Muscle of leg (tissue), 16 donors: ENCODE measurements at places on chromosomes 11 and 22. TPM values are rescaled to one million over a fixed set of nuclear protein-coding genes. Genes with fewer than 3 reads are reported as not detected.

DNA sequence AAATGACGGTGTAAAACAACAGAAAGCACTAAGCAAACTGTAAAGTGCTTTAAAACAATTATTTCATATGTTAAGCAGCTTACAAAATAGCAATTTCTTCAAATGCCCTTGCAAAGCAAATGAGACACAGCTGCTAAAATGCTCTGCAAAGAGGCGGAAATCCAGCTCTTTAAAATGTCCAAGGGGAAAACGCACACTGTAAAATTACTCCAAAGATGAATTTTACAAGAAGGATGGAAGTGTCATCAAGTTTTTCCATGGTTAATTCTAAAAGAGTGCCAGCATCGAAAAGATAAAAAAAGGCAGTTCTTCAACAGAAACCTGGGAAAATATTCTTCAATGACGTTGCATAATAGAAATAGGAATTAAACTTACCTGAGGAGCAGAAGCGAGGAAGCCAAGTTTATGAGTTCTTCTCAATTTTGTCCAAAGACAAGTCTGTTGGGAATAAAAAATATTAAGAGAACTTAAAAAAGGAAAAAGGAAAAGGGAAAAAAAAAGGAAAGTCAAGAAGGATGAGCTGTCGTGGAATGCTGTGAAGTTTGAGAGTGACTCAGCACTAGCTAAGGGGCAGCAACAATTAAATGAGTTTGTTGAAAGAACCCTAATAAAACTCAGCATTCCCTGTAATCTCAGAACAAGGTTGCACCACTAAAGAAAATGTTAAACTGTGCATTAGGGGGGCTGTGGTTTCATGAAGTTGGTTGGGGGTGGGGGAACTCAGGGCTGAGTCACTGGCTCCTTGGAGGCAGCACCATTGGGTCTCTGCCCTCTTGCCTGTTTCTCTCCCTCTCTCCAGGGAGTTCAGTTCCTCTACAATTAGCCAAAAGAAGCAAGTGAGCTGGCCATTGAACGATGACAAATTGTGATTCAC, 64.2 kb upstream of the BLID start:
- H3K27me3 ChIP-seq: no peaks in the 10 kb centered on the region
- no peaks in the 10 kb centered on the region for H3K36me3 ChIP-seq
- peak; percentile 88 for DNase-seq
- H3K4me3 ChIP-seq: no peak overlapping the region

GRCh38 chr11:71240865-71241691, 11.3 kb downstream of the SHANK2 start:
- no peaks in the 10 kb centered on the region for H3K36me3 ChIP-seq
- H3K4me3 ChIP-seq: no peak overlapping the region
- peak; percentile 43 for DNase-seq
- H3K27me3 ChIP-seq: peaks cover 19% of the 10 kb centered on the region

DNA sequence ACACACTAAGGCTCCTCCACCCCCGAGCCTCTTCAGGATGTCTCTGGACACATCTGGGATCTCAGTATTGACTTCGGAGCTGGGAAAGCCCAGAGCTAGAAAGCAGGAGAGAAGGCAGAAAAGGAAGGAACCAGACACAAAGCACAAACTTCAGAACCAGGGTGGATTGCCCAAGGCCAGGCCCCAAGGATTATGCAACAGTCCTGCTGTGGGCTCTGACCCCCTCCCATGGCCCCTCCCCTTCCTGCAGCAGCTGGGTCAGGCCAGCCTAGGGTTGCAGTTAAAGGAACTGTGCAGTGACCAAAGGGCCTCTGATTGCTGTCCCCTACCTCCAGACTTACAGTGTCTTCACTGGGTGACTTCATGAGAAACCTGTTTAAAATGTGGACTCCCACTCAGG, 5.3 kb downstream of the KCNE3 start:
- H3K4me3 ChIP-seq: peak overlapping the region; percentile 16
- peak overlapping the region; percentile 42 for H3K27ac ChIP-seq
- DNase-seq: peak; percentile 73
- H3K36me3 ChIP-seq: no peaks in the 10 kb centered on the region
- H3K4me1 ChIP-seq: peaks cover 3% of the 10 kb centered on the region
- peaks cover 5% of the 10 kb centered on the region for H3K27me3 ChIP-seq

GRCh38 chr22:31652911-31653684, 8.9 kb downstream of the PISD start:
- peaks cover 22% of the 10 kb centered on the region for H3K36me3 ChIP-seq
- H3K4me1 ChIP-seq: no peaks in the 10 kb centered on the region
- no peak overlapping the region for H3K4me3 ChIP-seq
- no peak for DNase-seq

DNA sequence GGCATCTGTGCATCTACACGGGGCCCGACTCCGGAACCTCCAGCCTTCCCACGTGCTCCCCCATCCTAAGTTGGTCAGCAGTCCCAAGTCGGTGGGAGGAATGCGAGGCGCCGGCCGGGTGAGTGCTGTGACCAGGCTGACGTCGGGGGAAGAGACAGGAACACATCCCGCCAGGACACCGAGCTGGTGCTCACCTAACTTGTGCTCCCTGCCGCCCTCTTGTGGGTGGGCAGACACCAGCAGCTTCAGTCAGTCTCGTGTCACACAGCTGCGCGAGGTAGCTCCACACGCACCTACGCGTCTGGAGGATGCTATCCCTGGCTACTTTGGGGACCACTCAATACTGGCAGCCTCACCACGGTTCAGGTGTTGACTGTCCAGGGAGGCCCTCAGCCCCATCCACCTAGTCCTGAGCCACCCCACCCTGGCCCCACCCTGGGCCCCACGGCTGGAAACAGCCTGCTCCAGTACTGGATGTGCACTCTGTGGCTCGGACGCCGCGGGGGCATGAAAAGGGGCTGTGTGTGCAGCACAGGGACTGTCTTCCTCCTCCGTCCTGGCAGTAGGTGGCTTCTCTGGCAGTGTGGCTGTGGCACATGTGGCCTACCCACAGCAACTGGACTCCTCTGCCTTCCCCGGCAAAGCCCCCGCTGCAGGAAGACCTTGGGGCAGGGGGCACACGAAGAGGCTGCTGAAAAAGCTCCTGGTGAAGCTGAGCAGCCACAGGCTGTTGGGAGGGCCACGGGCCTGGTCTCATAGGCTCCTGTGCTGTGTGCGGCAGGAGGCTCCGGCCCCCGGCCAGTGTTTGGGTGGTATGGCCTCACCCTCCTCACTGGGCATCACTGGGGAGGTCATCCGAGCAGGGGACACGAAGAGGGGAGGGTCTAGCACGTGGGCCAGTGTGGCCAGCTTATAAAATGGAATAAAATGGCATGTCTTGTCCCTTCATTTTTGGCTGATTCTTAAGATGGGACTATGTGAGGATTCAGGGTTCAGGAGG, 11.2 kb upstream of the BID start:
- DNase-seq: no peak
- H3K27ac ChIP-seq: no peak overlapping the region
- H3K27me3 ChIP-seq: no peaks in the 10 kb centered on the region
- no peak overlapping the region for H3K4me3 ChIP-seq

- peaks cover 3% of the 10 kb centered on the region for H3K36me3 ChIP-seq
- H3K4me1 ChIP-seq: no peaks in the 10 kb centered on the region
- no peak for DNase-seq
- H3K4me3 ChIP-seq: no peak overlapping the region
- no peak overlapping the region for H3K27ac ChIP-seq
Measured at GRCh38 chr11:108944471-108945178, 279.8 kb downstream of the DDX10 start.

DNA sequence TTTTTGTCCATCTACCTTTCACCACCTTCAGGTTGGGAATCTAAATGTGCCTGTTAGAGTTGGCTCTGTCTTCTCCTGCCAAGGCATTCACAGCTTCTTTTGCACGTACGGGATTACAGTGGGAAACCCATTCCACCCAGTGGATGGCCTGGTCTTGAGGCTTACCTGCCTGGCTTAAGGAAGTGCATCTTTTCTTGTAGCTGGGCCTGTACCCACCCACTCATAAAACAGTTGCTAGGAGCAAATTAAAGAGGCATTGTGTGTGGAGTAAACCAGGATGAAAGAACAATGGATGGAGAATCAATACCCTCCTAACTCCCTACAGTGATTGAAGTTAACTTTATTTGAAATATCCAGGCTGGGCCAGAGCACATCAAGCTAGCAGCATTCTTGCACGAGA, 71.6 kb downstream of the TEAD1 start:
- DNase-seq: no peak
- no peaks in the 10 kb centered on the region for H3K27me3 ChIP-seq
- H3K36me3 ChIP-seq: no peaks in the 10 kb centered on the region
- H3K27ac ChIP-seq: peak overlapping the region; percentile 51

- no peaks in the 10 kb centered on the region for H3K4me1 ChIP-seq
- no peaks in the 10 kb centered on the region for H3K36me3 ChIP-seq
Measured at GRCh38 chr11:6862961-6863360, at the start of gene OR10A2. OR10A2 (plus strand) TSS chr11:6863057; CDS start chr11:6869755, 6,698 bp downstream.

- DNase-seq: peak; percentile 67
- no peak overlapping the region for H3K4me3 ChIP-seq
- H3K36me3 ChIP-seq: peaks cover 30% of the 10 kb centered on the region
Measured at GRCh38 chr11:68383976-68384501, 71.6 kb downstream of the LRP5 start.

DNA sequence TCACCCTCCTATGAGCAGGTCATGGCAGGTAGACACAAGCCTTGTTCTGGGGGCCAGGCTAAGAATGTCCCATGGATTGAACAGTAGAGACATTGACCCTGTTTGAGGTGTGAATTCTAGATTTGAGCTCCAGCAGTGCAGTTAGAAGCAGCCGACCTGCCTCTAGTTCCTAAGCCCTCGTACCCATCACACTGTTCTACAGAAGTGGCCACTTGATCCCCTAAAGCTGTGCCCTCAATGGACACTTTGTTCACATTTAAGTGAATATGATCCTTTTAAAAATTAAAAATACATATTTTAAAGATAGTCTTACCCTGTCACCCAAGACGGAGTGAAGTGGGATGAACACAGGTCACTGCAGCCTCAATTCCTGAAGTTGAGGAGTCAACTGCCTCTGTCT, 122.0 kb downstream of the MED15 start:
- no peak overlapping the region for H3K27ac ChIP-seq
- H3K4me1 ChIP-seq: no peaks in the 10 kb centered on the region
- no peaks in the 10 kb centered on the region for H3K36me3 ChIP-seq
- no peak overlapping the region for H3K4me3 ChIP-seq

- no peak overlapping the region for H3K27ac ChIP-seq
- H3K27me3 ChIP-seq: no peaks in the 10 kb centered on the region
- H3K36me3 ChIP-seq: peaks cover 5% of the 10 kb centered on the region
- DNase-seq: no peak
- no peaks in the 10 kb centered on the region for H3K4me1 ChIP-seq
Measured at GRCh38 chr11:48123254-48123875, 93.2 kb upstream of the OR4B1 start.

- no peak overlapping the region for H3K27ac ChIP-seq
- H3K27me3 ChIP-seq: no peaks in the 10 kb centered on the region
- peaks cover 2% of the 10 kb centered on the region for H3K4me1 ChIP-seq
- H3K4me3 ChIP-seq: no peak overlapping the region
- no peaks in the 10 kb centered on the region for H3K36me3 ChIP-seq
Measured at GRCh38 chr11:35857922-35858321, 85.9 kb upstream of the LDLRAD3 start.

DNA sequence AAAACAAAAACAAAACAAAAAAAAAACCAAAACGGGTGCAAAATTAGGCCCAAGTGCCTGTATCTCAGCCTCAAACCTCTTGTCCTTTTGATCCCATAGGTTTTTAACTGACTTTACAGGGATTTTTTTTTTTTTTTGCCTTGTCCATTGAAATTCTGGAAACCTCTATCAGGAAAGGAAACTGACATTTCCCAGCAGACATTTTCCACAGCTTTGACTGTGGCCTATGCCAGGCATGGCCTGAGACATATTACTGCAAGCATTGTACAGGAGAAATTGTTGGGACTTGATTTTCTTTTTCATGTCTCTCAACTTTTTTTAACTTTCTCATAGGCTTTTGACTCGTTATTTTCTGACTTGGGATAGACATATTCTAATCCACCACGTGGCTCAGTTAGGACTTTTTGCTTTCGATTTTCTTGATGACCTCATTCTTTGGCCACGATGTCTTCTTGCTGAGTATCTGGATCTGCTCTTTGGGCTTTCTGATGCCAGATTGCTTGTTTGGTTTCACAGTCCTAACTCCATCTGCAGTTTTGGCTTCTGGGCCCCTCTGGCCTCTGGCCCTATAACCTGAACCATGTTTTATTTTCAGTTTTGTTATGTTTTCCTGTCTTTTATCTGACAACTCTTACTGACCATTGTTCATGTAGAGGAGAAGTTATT, 336.1 kb upstream of the C11orf87 start:
- no peak overlapping the region for H3K27ac ChIP-seq
- no peaks in the 10 kb centered on the region for H3K27me3 ChIP-seq
- H3K4me1 ChIP-seq: no peaks in the 10 kb centered on the region
- H3K36me3 ChIP-seq: no peaks in the 10 kb centered on the region
- no peak overlapping the region for H3K4me3 ChIP-seq

DNA sequence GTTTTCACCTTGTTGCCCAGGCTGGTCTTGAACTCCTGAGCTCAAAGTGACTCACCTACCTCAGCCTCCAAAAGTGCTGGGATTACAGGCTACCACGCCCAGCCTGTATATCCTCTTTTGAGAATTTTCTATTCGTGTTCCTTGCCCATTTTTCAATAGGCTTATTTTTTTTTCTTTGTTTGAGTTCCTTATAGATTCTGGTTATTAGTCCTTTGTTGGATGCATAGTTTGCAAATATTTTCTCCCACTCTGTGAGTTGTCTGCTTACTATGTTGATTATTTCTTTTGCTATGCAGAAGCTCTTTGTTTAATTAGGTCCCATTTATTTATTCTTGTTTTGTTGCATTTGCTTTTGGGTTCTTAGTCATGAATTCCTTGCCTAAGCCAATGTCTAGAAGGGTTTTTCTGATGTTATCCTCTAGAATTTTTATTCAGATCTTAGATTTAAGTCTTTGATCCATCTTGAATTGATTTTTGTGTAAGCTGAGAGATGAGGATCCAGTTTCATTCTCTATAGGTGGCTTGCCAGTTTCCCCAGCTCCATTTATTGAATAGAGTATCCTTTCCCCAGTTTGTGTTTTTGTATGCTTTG, 17.7 kb upstream of the ZBED5 start:
- H3K27me3 ChIP-seq: no peaks in the 10 kb centered on the region
- H3K4me1 ChIP-seq: no peaks in the 10 kb centered on the region
- no peak for DNase-seq
- no peaks in the 10 kb centered on the region for H3K36me3 ChIP-seq

GRCh38 chr11:2883979-2884815, 1.4 kb downstream of the CDKN1C start:
- peak overlapping the region; percentile 55 for H3K27ac ChIP-seq
- H3K27me3 ChIP-seq: peaks cover 2% of the 10 kb centered on the region
- peak; percentile 75 for DNase-seq
- H3K36me3 ChIP-seq: peaks cover 10% of the 10 kb centered on the region
- H3K4me1 ChIP-seq: peaks cover 52% of the 10 kb centered on the region
- H3K4me3 ChIP-seq: peak overlapping the region; percentile 76

- no peaks in the 10 kb centered on the region for H3K27me3 ChIP-seq
- H3K4me3 ChIP-seq: no peak overlapping the region
- H3K36me3 ChIP-seq: peaks cover 3% of the 10 kb centered on the region
- peaks cover 10% of the 10 kb centered on the region for H3K4me1 ChIP-seq
Measured at GRCh38 chr22:35984183-35985175, 44.1 kb downstream of the RBFOX2 start.

- no peaks in the 10 kb centered on the region for H3K27me3 ChIP-seq
- no peaks in the 10 kb centered on the region for H3K36me3 ChIP-seq
- H3K4me1 ChIP-seq: no peaks in the 10 kb centered on the region
- peak; percentile 9 for DNase-seq
- no peak overlapping the region for H3K4me3 ChIP-seq
Measured at GRCh38 chr11:24828938-24829605, 332.2 kb downstream of the LUZP2 start.

Gene MB
- 268 TPM for total RNA-seq

Gene CDC42EP2
- 20.8 TPM for total RNA-seq

Gene RAG1
- total RNA-seq: 5.8 TPM

Gene DGAT2
- 0.31 TPM for total RNA-seq
